ENCODE measurements at places on chromosomes 12 and 14.

GRCh38 chr12:6818222-6818621 is 3.4 kb upstream of the GPR162 start:
- DNase-seq: no peak

DNA sequence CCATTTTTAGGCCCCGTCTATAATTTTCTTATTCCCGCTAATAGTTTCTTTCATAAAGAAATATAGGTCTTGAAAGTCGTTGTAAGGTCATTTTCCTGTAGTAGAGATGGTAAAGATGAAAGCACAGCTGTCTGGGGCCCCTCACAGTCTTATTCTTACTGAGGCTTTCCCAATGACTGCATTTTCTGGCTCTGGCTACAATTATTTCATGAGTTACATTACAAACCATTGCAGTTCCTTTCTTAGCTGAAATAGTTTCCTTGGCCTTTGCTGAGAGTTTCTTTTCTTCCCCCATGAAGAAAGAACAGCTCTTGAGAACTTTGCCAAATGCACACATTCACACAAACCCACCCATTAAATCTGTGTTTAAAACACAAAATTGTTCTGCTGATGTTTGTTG is 113.0 kb downstream of the DYRK2 start:
- DNase-seq: no peak

- DNase-seq: no peak
These were observed 109.4 kb downstream of the SLC38A1 start for GRCh38 chr12:46159309-46159901.

DNA sequence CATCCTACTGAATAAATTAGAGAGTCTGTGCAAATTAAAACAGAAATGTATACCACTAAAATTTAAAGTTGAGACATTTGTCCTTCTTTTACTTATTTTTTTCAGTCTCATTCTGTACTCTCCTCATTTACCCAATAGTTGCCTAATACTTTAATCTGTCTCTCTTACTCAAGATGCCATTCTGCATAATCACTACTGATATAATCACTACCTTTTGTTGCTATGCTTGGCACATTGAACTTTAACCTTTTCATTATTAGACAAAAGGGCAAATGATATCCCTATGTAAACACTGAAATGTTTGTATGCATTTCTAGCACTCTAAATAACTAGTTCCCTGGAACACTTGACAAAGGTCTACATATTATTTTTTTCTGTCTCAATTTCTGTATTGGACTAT is 1108.3 kb upstream of the FLRT2 start:
- DNase-seq: no peak

- no peak for DNase-seq
These were observed 9.8 kb upstream of the PCNX1 start for GRCh38 chr14:70897464-70897863.

- peak; percentile 66 for DNase-seq
These were observed 201.9 kb downstream of the DAD1 start for GRCh38 chr14:22386924-22387775.

GRCh38 chr14:81450100-81450531 is 50.0 kb upstream of the STON2 start:
- no peak for DNase-seq

DNA sequence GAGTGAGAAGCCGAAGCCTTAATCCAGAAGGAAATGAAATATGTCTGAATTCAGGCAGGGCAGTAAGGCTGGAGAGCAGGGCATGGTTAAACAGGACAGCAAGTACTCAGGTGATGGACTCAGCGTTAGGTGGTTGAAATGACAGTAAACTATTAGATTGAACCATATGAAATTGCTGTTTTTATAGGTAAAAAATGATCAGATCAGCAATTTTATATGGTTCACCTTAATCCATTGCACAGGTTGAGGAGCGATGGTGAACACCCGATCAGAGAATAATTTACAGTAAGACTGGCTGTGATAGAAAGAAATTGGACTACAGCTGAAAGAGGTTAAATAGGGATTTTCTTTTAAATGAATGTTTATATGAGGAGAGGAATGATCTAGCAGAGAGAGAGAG is 56.6 kb downstream of the TTC6 start:
- DNase-seq: no peak

DNA sequence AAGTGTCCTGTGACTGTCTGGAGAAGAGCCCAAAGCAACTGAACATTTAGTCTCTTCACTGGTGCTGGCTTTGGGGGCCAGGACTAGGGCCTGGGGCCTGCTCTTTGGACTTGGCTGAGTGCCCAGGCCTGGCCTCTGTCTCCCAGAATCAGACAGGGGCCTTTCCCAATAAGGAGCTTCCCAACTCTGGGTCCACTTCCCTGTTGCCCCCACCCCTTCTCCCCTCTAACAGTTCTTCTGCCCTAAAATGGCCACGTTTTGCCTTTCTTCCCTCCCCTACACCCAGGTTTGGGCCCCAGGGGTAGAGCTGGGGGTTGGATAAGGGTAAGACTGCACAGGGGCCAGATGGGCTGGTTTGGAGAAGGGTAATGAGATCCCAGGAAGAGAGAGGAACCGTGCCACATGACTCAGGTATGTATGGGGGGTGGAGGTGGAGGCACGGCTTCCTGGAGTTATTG is 10.0 kb upstream of the ITGA5 start:
- DNase-seq: no peak

All from GDM1 (cell line).